ENCODE measurements at places on chromosomes 13 and 19.

GRCh38 chr13:97329331-97329730 is 104.6 kb upstream of the RAP2A start:
- DNase-seq: no peak

DNA sequence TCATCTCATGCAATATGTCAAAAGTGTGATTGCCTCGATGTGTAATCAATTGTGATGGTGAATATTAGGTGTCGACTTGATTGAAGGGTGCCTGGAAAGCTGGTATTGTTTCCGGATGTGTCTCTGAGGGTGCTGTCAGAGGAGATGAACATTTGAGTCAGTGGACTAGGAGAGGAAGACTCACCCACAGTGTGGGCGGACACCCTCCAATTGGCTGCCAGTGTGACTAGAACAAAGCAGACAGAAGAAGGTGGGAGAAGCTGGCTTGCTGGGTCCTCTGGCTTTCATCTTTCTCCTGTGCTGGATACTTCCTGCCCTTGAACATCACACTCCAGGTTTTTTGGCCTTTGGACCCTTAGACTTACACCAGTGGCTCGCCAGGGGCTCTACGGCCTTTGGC is 15.5 kb upstream of the CABP5 start:
- DNase-seq: no peak

DNA sequence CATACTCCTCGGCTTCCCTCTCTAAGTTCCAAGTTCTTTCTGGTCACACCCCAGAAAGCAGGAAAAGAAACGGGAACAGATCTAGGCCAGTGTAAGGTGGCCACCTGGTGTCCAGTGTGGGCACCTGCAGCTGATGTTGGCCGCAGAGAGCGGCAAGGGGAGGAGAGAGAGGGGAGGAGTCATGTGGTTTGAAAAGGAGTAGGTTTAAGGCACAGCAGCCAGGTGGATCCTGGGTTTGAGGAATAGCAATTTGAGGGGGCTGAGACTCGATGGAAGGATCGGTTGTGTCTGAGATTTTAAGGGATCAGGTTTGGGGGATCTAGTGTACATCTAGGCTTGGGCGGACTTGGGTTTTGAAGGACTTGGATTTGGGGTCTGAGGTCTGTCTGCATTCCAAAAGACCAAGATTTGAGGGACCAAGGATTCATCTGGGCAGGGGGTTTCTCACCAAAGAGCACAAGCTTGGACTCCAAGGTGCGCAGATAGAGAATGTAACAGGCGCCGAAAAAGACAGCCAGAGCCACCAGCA is 1.2 kb downstream of the RABAC1 start:
- peak; percentile 91 for DNase-seq

- DNase-seq: peak; percentile 86
Measured at GRCh38 chr19:48169578-48169938, 586 bp downstream of the LIG1 start.

GRCh38 chr19:35332817-35333216 is 3.8 kb downstream of the CD22 start:
- no peak for DNase-seq

GRCh38 chr13:26484196-26484595 is 73.3 kb upstream of the WASF3 start:
- DNase-seq: no peak

- DNase-seq: no peak
Measured at GRCh38 chr13:29125191-29125933, 305.2 kb downstream of the MTUS2 start.

DNA sequence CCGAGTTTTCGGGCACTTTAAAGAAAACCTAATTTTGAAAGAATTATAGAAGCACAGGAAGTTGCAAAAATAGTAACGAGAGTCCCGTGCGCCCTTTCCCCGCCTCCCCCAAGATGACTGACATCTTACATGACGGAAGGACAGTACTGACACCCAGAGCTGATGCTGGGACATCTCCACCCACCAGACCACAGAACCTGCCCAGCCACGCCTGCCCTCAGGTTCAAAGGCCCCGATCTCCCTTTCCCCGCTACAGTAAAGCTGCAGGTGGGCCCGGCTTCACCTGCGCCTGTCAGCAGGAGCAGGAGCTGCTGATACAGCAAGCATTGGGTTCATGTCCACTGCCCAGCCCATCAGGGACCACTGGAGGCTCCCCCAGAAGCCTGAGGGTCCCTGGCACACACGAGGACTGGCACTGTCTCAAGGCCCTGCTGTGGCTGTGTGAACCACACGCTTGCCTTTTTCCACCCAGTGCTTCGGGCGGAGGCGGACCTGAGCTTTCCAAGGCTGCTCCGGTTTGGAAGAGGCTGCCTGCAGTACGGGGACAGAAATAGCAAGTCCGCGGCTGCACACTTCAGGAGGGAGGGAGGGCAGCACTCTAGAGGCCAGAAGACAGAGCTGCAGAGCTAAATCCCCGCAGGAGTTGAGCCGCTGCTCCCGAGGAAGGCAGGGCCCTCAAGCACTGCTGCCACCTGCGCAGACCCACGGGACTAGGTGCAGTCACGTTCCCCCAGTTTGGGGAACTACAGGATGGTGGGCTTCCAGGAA is 8.7 kb downstream of the MAP2K2 start:
- DNase-seq: no peak

DNA sequence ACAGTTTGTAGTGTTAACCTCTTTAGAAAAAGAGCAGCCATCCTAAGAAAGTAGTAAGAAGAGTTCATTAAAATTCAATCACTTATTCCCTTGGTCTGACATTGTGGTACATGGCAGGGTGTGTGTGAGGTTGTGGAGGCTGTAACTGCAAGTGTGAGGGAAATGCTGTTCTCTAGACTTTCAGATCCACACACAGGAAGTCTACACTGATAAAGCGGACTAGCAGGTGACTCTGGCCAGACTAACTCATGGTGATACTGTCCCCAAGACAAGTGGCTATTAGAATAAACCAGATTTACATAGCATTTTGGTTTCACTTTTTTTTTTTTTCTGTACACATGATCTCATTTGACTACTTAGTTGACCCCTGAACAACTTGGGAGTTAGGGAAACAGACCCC is 10.0 kb downstream of the MTIF3 start:
- no peak for DNase-seq

DNA sequence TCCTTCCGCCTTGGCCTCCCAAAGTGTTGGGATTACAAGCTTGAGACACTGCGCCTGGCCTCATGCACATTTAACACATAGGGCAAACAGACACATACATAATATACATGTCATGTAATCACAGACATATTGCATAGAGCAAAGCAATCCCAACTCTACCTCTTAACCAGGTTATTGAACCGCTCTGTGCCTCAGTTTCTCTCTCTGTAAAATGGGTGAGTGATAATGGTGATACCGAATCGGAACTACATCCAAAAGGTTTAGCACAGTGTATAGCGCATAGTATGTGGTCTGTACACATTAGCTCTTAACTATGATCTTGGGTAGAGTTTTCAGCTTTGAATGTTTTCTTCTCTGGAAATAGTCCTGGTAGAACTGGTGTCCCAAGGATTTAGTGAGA is 4.8 kb downstream of the CAPNS1 start:
- no peak for DNase-seq

- DNase-seq: peak; percentile 87
Measured at GRCh38 chr19:1402411-1403070, 1.2 kb upstream of the GAMT start.

DNA sequence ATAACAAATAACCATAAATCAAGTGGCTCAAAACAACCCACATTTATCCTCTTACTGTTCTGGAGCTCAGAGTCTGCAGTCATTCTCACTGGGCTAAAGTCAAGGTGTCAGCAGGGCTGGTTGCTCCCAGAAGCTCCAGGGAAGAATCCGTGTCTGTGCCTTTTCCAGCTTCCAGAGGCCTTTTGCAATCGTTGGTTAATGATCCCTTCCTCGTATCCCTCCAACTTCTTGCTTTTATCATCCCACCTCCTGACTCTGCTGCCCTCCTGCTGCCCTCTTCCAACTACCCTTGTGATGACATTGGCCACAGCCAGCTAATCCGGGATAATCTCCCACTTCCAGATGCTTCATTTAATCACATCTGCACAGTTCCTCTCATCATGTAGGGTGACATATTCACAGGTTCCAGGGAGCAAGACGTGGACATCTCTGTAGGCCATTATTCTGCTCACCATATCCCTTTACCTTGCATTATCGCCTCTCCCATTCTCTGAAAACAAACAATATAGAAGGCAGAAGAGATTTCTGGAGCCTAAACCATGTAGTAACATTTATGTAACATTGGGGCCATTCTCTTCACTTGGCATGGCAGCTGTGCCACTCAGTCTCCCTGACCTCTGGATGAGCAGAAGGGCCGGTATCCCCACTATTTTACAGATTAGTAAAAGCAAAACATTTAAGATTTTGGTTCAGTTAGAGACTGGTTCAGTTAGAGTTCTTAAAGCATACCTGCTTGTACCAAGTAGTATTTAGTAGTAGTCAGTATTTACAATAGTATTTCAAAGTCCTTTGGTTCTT is 53.5 kb downstream of the RFC3 start:
- no peak for DNase-seq

DNA sequence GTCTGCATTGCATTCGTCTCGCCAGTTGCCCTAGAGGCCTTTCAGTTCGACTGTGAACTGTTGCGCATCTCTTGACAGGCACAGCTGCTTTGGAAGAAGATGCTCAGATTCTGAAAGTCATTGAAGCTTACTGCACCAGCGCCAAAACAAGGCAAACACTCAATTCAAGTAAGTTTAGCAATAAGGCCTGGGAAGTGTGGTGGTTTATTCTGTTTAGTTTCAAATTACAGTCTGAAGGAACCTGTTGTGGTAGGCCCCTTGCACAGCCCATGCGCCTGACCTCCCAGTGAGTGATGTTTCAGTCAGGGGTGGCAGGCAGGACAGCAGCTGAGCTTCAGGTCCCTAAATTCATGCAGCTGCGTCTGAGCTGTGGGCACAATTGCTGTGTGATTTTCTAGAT is 32.2 kb upstream of the TEX29 start:
- DNase-seq: no peak

DNA sequence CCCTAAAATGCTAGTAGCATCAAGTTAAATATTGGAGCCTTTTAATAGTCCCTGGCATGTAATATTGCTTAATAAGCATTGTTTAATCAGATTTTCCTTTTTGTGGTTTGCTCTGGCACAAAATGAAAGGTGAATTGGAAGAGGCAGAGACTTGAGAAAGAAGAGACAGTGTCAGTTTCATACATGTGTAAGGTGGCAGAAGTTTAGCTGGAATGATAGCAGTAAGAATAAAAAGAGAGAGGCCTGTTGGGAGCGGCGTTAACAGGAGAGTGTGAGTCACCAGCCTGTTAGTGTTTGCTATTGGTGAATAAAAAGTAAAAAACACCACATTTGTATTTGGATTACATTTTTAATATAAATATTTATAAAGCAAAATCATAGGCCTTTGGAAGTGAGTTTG is 145.3 kb downstream of the PDS5B start:
- no peak for DNase-seq

GRCh38 chr13:82002710-82003109 is 1661.8 kb upstream of the SPRY2 start:
- no peak for DNase-seq

GRCh38 chr19:52331757-52332156 is 4.3 kb upstream of the ZNF610 start:
- no peak for DNase-seq
